ENCODE measurements at places on chromosomes 3 and 15.
A peak's percentile ranks its signal among the peaks of the same experiment; 100 is the strongest.

DNA sequence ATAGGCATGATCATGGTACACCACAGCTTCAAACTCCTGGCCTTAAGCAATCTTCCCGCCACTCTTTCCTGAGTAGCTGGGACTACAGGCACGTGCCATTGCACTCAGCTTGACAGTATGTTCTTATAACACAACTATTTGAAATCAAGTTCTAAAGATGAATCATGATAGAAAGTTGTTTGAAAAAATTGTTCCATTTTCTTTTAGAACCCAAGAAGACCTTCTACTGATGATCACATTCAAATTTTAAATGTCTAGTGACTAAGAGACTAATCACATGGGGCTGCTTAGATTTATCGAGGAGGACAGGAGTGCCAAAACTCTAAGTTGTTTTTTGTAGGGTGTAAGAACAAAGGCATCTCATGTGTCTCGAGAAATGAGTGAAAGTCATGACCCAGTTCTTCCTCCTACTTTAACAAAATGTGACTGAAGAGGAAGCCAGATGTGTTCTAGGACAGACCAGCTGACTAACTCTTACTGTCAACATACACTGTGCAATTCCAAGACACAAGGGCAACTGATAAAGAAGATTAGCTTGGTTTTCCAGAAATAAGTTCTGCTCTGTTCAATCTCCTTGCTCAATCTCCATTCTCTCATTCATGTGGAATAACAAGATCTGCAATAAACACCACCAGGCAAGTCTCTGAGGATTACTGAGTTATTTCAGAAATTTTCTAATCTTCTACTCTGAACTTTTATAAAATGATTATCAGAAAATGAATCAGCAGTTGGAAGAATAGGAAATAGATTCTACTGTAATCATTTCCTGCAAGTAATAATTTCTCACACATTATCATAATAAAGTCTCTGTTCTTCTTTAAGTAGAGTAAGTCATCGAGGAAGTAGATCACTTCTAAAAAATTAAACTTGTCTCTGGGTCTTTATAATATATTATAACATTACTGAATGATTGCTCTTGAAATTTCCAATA is 122.6 kb upstream of the CCNL1 start:
- no peak for DNase-seq

DNA sequence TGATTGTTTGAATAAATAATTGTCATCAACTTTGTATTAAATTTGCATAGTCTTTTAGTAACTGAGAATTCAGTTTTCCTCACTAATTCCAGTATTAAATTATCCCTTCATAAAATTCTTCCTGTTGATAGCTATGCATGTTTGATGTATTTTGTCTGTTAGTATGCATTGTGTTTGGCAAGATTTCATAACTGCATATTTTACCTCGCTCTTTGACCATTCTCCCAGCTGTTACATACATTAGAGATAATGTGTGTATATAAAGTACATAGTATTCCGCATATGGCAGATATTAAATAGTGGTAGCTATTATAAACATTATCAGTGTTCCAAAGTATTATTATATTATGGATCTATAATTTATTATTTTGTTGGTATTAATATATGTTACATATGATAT is 10.6 kb upstream of the NFKBIZ start:
- DNase-seq = no peak

GRCh38 chr15:48557335-48557734 is 88.2 kb downstream of the FBN1 start:
- no peak for DNase-seq

GRCh38 chr3:57659806-57660439 is 33.0 kb downstream of the DENND6A start:
- no peak for DNase-seq

- DNase-seq = no peak
Measured at GRCh38 chr15:44385344-44385942, 42.0 kb upstream of the CTDSPL2 start.

- DNase-seq = no peak
Measured at GRCh38 chr3:69235882-69236281, 113.5 kb upstream of the LMOD3 start.

GRCh38 chr3:122080207-122080587 is 25.0 kb downstream of the CD86 start:
- DNase-seq = no peak

DNA sequence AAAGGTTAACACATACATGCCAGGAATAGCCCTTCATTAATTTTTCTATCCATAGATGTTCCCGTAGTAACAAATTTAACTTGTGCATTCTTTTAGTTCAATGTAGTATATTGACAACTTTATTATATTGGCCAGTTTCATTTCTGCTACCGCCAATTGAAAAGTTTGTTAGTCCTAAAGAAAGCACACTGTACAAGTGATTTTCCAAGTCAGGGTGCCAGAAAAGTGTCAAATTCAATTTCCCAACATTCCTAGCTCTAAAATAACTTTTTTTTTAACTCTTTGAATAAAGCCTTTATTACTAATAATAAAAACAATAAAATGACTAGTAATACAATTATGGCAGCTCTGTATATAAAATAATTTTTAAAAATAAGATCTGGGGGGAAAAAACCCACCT is 68.9 kb downstream of the IMPG2 start:
- no peak for DNase-seq

- no peak for DNase-seq
Measured at GRCh38 chr3:197103766-197104165, 74.1 kb upstream of the MELTF start.

DNA sequence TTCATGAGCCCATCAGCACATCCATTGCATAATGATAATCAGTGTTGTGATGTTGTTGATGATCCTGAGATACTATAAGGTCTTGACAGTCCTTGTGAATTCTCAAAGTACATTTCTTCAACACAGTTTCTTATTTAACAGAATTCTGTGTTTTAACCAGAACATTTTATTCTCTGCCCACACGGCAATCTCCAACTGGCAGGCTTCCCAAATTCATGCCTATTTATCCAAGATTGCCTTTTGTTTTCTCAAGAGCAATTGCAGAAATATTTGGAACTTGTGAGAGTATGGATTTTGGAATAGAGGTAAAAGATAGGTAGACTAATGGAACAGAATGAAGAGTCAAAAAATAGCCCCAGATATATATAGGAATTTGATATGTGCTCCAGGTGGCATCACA is 116.0 kb downstream of the UACA start:
- DNase-seq = no peak

- no peak for DNase-seq
Measured at GRCh38 chr15:84582583-84583157, 18.1 kb upstream of the ZSCAN2 start.

- peak; percentile 86 for DNase-seq
Measured at GRCh38 chr3:172710664-172711453, at the start of gene NCEH1. Gene NCEH1, minus strand, starts transcription at chr3:172711067. Its CDS starts 83 bp downstream, at chr3:172710984.

- no peak for DNase-seq
Measured at GRCh38 chr3:94082391-94082937, 19.6 kb downstream of the NSUN3 start.

GRCh38 chr15:39102431-39102830 is 478.4 kb upstream of the THBS1 start:
- DNase-seq = no peak

GRCh38 chr3:160837394-160837980 is 81.5 kb downstream of the PPM1L start:
- peak; percentile 17 for DNase-seq

DNA sequence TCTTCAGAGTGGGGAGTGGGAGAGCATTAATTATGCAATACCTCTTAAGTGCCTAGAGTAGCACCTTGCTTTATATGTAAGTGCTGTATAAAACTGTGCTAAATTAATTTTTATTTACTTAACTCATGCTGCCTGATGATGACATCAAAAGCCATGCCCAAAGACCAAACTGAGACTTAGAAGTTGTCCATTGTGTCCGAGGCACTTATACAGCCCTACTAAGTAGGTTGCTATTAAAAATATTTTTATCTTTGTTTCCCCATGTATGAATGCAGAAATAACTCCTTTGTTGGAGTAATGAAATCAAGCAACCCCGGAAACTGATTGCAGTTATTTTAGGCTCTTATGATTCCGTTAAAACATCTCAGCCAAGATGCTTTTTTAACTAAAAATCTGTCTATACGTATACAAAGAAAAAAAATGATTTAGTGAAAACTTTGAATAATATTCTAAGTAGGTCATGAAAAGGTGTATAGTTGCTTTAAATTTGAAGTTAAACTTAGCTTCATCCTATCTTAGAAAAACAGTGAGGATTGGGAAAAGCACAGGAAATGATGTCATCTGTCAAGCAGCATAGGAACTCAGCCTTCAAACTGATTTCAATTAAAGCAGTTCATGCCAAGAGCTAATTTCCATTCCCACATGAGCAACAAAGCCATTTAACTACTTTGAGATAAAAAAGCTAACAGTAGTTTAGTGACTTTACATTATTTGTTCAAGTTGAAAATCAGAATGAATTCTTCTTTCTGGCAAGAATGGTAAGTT is 43.0 kb downstream of the FBN1 start:
- DNase-seq = no peak

DNA sequence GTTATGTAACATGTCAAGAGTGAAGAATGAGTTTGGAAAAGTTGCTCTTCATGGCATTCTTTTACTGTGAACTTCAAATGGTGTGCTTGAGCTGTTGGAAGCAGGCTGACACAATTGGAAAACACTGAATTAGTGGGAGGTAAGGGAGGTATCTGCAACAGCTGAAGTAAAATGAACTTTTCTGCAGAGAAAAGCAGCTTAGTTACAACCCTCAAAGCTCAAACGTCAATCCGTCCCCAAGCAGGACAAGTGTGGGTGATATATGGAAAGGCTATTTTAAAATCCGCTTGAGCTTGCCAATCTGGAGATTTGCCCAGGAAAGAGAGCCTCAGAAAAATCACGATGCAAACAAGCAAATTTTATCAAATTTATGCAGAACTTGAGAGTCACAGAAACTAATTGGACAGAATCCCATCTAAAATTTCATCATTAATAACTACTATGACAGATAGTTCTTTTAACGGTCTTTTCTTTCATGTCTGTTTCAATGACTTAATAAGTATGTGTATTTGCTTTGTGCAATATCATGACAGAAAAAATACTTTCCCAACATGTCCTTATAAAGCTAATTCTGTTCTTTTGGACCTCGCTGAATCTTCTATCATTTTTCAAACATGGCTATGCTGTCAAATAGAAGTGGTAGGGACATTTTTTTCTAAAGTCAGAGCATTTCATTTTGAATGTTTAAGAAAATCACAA is 266.6 kb upstream of the SLITRK3 start:
- no peak for DNase-seq

DNA sequence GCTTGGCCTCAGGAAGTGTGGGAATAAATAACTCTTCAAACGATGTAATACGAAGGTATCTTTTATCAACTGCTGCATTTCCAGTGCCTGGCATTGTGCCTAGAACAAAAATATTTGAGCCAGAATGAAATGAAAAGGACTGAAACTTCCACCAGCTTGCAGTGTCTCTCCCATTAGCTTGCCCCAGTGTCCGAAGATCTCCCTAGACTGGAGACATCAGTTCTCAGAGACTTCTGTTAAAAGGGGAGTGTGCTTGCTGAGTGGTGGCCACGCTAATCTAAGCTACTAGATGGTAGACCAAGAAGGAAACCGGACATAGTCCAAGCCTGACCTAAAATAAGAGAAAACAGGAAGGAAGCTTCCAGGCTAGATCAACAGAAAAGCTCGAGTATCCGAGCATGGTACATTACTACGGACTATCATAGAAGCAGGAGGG is 28.6 kb downstream of the KCNAB1 start:
- DNase-seq = no peak

- no peak for DNase-seq
Measured at GRCh38 chr3:123054931-123055330, 11.9 kb upstream of the PDIA5 start.

- DNase-seq = no peak
Measured at GRCh38 chr3:159458010-159458409, 530.6 kb upstream of the IL12A start.

GRCh38 chr3:194075088-194075615 is 60.8 kb upstream of the HES1 start:
- no peak for DNase-seq

DNA sequence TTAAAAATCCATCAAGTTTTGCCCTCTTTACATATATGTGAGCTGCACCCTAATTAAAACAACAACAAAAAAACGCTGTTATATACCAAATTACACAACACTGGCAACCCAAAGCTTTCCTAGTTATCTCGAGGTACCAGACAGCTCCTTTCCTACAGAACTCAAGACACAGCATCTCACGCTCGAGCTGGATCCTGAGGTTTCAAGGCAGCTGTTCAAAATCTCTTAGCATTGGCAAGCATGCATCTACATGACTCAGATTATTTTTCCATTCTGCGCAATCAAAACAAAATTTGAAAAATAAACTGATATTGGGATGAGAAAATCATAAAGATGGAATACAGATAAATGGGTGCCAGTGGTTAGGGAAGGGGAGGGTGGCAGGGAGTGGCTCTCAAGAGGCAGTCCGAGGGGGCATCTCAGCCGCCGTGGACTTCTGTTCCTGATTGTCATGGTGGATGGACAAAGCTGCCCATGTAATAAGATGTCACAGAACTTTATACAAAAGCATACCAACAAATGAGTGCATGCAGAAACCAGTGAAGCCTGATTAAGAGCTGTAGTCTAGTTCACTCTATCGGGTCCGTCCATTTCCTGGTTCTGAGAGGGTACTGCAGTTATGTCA is 91.5 kb downstream of the ADAMTS17 start:
- DNase-seq = no peak

- DNase-seq = no peak
Measured at GRCh38 chr3:78645628-78646310, 1122.0 kb downstream of the ROBO1 start.

DNA sequence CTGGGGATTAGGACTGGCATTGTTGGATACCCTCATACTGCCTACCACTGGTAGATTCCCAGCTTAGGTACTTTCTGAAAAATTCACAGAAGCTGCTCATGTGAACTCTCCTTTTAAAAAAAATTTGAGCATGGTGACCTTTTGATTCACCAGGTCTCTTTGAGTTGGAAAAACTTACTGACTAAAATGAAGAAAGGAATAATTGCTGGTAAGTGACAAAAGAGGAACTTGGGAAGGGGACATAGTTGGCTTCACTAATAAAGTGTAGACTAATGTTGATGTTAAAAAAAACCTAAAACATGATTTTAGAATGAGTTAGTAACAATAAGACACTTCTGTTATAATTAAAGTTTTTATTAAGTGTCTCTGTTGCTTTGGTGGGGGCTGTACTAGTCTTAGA is 8.6 kb downstream of the VPS8 start:
- DNase-seq = no peak

DNA sequence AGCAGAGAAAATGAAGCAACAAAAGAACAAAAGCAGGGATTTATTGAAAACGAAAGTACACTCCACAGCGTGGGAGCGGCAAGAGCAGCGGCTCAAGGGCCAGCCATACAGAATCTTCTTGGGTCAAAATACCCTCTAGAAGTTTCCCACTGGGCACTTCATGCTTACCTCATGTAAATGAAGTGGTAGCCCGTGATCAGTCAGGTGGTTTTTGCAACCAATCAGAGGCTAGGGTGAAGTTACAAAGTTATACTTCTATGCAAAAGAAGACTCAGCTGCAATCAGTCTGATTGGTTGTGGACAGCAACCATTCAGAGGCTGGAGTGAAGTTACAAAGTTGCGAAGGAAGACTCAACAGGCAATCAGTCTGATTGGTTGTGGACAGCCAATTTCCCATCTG is 37.8 kb upstream of the TRH start:
- DNase-seq = peak; percentile 33

- DNase-seq = peak; percentile 60
Measured at GRCh38 chr3:15428539-15428938, 1.1 kb downstream of the EAF1 start.
